ENCODE measurements at places on chromosomes 6 and 20. TPM values are rescaled to one million over a fixed set of nuclear protein-coding genes. Genes with fewer than 3 reads are reported as not detected.

Gene CDC5L
- 24.5 TPM for total RNA-seq

Gene TNFRSF21
- total RNA-seq, result 4.8 TPM

Gene ZC2HC1B
- total RNA-seq, result not detected

DNA sequence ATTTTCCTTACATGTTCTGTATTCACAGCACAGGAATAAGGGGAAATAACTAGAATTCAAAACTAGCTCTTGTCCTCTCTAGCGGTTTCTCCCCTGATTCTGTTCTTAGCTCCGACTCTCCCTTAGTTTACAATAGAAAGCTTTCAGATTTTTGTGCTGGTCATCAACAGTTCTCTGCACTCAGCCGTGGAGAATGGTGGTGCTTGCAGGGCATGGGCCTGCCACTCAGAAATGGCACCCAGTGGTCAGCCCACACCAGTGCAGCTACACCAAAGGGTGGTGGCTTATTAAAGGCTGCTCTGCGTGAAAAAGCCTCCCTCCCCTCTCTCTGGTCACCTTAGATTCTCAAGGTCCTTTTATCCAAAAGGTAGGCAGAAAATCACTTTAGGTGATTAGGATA lies 123.5 kb downstream of the SASH1 start:
- no peak for DNase-seq

GRCh38 chr6:46653439-46654195 lies 842 bp downstream of the SLC25A27 start:
- no peak for DNase-seq

Gene SLC16A10
- total RNA-seq, result 4.1 TPM

DNA sequence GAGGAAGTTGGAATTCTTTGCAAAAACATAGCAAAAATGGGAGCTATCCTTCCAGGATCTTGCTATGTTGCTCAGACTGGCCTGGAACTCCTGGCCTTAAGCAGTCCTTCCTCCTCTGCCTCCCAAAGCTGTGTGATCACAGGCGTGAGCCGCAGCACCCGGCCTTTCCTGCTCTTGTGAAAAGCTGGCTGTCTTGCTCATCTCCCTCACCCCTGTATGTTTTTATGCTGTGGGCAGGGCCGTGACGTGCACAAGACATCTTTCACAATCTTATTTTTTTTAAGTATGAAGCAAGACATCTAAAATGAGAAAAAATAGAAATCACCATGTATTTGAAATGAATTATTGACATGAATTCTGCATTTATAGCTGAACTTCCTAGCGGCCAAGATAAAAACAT lies 110.4 kb downstream of the SAMD5 start:
- DNase-seq, result no peak

Gene VWA7
- 1.4 TPM for total RNA-seq
